Stimulated activated CD4-positive, alpha-beta T cell treated with anti-CD3 and anti-CD28 coated beads, Interleukin-12 subunit alpha, Interleukin-12 subunit beta, amount 100 ng/mL, for 24 hours (primary cell): ENCODE measurements at places on chromosomes 12 and 14.

GRCh38 chr12:114794049-114794558 is 110.1 kb upstream of the TBX3 start:
- DNase-seq, result no peak

- no peak for DNase-seq
Observed at GRCh38 chr14:37369425-37369824, 171.7 kb downstream of the MIPOL1 start.

DNA sequence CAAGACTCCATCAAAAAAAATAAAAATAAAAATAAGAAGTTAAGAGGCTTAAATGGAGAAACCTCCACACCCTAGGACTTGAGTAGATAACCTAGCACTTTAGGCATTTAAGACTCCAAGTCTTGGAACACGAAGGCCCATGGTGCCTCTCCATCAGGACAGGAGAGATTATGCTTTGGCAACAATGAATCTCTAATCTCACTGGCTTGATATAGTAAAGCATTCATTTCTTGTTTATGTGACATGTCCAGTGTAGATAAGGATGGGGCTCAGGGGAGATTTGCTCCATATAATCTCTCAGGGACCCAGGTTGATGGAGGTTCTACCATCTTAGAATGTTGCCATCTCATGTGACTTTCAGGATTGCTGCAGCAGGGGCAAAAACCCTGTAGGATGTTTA is 117.7 kb upstream of the FUT8 start:
- no peak for DNase-seq

DNA sequence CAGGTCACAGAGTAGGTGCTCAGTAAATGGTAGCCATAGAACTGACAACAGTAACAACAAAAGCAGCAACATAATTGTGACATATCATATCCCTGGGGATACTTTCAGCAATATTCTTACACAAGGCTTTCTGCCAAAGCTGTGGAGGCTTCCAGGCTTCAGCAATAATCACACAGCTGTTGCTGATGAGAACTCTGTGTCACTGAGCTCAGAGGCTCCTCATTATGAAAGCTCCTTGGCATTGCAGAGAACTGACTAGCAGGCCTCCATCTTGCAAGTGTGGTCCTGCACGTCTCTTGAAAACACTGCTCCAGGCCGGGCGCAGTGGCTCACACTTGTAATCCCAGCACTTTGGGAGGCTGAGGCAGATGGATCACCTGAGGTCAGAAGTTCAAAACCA is 97.3 kb upstream of the BTG1 start:
- DNase-seq, result no peak

DNA sequence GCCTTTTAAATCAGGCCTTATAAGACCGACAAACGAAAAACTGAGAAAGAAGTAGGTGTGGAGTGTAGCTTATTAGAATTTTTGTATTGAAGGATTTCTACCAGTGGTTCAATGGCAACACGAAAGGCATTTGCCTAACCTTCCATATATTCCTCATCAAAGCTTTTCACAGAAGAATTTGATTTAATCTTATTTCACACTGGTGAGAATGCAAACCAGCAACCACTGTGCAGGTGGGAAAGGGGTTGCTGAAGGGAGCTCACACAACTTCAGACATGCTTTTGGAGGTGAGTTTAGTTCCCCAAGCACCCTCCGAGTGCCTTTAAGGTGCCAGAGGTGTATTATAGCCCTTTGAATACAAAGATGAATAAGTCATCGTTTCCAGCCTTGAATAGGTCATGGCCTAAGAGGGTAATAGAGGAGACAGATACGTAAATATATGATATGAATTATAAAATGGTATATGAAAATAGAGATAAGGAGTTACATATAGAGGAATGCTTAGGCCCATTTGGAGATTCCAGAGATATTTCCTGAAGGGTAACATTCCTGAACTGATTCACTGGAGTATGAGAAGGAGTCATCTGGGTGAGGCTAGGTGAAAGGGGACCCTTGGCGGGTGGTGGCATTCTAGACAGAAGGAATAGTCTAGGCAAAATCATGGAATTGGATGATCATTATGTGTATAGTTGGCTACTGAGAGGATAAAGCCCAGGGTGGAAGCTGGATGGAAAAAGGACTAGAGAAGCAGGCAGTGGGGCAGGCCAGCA is 6.4 kb downstream of the ERP27 start:
- DNase-seq, result no peak

- no peak for DNase-seq
Observed at GRCh38 chr12:86914721-86915120, 658.5 kb upstream of the MGAT4C start.

- DNase-seq, result no peak
Observed at GRCh38 chr12:90959538-90960139, 4.7 kb upstream of the CCER1 start.

GRCh38 chr12:48774516-48774915 is 14.4 kb downstream of the ADCY6 start:
- no peak for DNase-seq

- DNase-seq, result no peak
Observed at GRCh38 chr12:3795492-3796133, 42.7 kb upstream of the CRACR2A start.
